ENCODE measurements at places on chromosomes 7 and 10.

- no peak for DNase-seq
These were observed 148.1 kb downstream of the DNAJB9 start for GRCh38 chr7:108717781-108718180.

GRCh38 chr10:21740989-21741388 is 207.0 kb downstream of the MLLT10 start:
- no peak for DNase-seq

DNA sequence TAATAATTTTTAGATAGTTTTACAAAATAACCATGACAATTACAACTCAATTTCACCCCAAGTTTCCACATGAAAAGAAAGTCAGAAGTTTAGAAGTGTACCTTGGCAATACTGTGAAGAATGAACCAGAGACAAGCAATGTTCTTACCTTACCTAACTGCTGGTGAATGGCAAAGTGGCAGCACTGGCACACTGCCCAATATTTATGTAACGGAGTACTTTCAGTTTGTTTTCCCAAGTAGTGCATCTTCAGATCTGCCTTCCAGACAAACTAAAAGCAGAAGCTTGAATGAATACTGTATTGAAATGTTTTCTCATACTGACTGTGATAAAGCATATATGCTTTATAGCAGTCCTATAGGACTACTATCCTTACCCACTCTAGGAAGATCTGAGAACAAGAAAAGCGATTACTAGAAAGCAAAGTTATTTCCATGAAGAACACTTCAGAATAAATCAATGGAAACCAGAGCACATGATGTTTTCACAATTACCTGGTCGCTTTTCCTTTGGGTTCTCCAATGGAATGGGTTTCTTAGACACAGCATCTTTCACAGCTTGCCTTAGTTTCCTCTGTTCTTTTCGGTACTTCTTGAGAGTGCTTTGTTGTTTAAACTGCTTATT is 1.5 kb downstream of the NOC3L start:
- DNase-seq, result peak; percentile 5

GRCh38 chr7:7870555-7870954 is 98.0 kb upstream of the GLCCI1 start:
- DNase-seq, result no peak

- no peak for DNase-seq
These were observed 5.6 kb upstream of the RAMP3 start for GRCh38 chr7:45151967-45152366.

GRCh38 chr10:10292501-10292900 is 725.2 kb upstream of the CELF2 start:
- DNase-seq, result no peak

- DNase-seq, result no peak
These were observed 46.2 kb downstream of the CHST3 start for GRCh38 chr10:72010234-72010973.

GRCh38 chr10:121509112-121509511 is 89.1 kb downstream of the FGFR2 start:
- no peak for DNase-seq

DNA sequence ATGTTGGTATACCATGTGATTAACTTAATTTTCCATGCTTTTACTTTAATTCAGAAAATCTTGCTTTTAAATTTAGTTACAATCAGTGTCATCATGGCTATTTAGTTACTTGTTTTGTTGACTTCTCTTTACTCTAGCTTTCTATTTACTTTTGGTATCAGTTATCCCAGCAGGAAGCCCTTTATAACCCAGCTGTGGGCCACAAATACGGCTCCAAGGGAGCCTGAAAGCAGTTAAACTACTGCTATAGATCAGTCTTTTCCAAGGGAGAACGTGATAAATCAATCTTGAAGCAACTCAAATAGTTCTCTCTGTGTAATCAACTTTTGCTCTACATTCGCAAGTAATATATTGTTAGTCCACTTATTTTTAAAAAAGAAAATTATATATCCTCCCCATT is 287.4 kb downstream of the CACNA2D1 start:
- no peak for DNase-seq

DNA sequence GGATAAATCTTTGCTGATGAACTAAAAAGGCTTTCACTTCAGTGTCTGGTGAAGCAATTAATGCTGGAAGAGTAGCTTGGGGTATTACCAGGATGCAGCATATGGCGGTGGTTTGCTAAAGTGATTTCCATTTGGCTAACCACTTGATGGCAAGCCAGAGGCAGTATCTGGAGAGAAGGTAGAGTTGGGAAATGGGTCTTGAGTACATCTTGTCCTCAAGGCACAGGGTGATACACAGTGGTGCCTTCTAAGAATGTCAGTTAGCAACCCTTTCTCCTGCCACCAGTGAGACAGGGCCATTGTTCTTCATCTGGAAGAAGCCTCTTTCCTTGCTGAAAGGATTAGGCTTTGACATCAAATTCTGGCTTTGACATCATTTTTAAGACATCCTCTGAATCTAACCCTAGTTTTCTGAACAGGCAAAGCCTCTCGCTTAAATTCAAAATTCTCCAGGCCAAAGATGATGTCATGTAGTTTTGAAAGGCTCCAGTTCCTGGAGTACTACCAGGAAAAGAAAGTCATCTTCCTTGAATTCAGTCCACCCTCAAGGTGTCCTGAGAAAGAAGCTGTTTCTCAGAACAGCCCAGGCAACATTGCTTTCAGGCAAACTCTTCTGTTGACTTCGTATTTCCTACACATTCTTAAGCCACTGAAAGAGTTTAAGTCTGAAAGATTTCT is 162.4 kb downstream of the ARID5B start:
- no peak for DNase-seq

DNA sequence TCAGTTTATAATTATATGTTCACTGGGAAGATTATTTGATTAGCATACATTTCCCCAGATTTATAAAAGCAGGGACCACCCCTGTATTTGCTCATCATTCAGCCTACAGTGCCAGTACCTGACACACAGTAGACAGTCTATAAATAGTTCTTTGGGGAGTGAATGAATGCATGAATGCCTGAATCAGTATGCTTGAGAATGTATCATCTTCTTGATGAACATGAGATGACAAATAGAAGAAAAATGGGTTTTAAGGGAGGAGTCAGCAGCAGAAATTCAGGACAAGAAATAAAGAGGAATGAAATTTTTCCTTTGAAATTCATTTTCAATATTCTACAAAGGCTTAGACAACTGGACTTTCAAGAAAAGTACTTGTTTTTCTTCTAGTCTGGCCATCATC is 295.8 kb upstream of the LRRTM3 start:
- DNase-seq, result no peak

Measured in KG1 (cell line).